Activated T-helper 2 cell treated with anti-CD3 and anti-CD28 coated beads, Interferon-gamma antibody, Interleukin-2, Interleukin-4, amounts not matched to agents 10 μg/mL and 5 μg/mL and 100 μg/mL, durations not matched to agents 14 hours and 24 hours and 36 hours (primary cell): ENCODE measurements at places on chromosomes 7 and 10. TPM values are rescaled to one million over a fixed set of nuclear protein-coding genes. Genes with fewer than 3 reads are reported as not detected.

DNA sequence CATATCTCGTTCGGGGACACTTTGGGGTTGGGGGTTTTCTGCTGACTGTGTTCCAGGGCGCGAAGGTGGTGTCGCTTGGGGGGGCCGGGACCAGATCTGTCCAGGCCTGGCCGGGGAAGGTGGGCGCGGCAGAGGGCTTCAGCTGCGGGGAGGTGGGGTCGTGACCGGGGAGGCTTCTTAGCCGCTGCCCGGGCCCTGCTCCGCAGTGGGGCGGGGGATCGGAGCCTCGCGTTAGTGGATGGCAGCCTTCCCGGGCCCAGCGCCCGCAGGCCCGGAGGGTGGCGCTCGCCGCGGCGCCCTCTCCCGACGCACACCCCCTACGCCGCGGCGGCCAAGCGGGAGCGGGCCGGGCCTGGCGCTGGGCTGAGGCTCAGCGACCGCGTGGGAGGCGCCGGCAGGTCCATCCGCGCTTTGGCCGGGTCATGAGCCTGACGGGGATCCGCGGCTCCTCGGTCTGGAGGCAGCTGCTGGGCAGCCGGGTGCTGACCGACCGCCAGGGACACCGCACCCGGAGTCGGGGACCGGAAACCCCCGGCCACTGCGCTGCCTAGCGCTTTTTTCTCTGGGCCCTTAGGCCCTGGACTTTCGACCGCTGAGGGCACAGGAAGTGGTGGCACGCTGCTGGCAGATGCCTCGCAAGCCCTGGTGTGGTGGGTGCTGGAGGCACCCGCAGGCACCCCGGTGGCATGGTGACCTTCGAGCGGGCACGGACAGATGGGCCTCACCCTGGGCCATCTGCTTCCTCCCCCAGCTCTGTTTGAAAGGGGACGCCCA is 1.2 kb downstream of the AGAP3 start:
- peaks cover 8% of the 10 kb centered on the region for H3K27me3 ChIP-seq
- peak overlapping the region; percentile 58 for H3K27ac ChIP-seq
- H3K36me3 ChIP-seq = peaks cover 9% of the 10 kb centered on the region
- peak overlapping the region; percentile 87 for H3K4me3 ChIP-seq

GRCh38 chr7:118052336-118052735 is 131.6 kb upstream of the LSM8 start:
- H3K4me3 ChIP-seq = no peak overlapping the region
- H3K36me3 ChIP-seq = no peaks in the 10 kb centered on the region
- no peak overlapping the region for H3K27ac ChIP-seq
- no peaks in the 10 kb centered on the region for H3K4me1 ChIP-seq
- no peaks in the 10 kb centered on the region for H3K27me3 ChIP-seq

DNA sequence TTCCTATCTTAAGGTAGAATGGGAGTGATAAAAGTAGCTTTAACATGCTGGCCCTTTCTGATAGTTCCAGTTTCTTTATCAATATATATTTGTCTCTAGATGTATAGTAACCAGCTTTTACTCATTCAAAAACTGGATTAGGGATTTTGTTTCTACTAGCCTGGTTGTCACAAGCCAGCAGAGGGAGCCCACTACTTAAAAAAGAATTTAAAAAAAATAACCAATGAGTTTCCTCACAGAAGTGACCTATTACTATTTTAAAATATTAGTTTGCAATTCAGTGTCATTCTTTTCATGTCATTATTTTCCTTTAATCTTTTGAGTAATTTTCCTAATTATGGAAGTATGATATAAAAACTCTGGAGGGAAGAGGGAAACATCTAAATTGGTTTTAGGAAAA is 142.1 kb downstream of the PHTF2 start:
- H3K4me3 ChIP-seq = no peak overlapping the region
- H3K27ac ChIP-seq = no peak overlapping the region
- H3K36me3 ChIP-seq = peaks cover 22% of the 10 kb centered on the region
- no peaks in the 10 kb centered on the region for H3K27me3 ChIP-seq
- no peak for DNase-seq

DNA sequence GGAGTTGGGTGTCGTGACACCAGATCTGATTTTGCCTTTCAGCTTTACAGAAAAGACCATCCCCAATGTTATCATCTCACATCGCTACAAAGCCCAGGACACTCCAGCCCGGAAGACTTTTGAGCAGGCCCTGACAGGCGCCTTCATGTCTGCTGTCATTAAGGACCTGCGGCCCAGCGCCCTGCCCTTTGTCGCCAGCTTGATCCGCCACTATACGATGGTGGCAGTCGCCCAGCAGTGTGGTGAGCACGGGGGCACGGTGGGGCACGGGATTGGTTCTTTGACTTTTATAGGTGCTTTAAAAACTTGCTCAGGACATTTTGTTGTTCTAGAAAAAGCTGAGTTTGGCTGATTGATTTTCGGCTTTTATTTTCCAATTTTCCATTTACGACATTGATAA is 48.8 kb downstream of the TRRAP start:
- H3K27me3 ChIP-seq = no peaks in the 10 kb centered on the region
- no peak overlapping the region for H3K27ac ChIP-seq
- H3K4me1 ChIP-seq = peaks cover 3% of the 10 kb centered on the region
- no peak overlapping the region for H3K4me3 ChIP-seq
- H3K36me3 ChIP-seq = peaks cover 84% of the 10 kb centered on the region
- no peak for DNase-seq

DNA sequence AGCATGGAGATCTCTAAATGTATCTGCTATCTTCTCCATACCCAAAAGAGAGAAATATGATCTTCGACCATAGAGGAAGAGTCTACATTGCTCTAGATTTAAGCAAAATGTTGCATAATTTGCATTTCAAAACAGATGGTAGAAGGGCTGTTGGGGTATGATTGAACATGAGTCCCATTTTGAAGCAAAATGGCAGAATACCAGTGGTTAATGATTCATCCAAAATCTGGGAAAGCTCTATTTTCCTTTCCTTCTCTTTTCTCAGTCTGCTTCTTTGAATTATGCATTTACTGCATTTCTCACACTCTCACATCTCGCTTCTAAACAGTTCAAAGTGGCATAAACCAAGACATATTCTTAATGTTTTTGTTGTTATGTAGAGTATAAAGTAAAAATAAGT is 178.5 kb downstream of the MACC1 start:
- H3K36me3 ChIP-seq = no peaks in the 10 kb centered on the region
- no peak overlapping the region for H3K4me3 ChIP-seq
- no peak for DNase-seq
- H3K4me1 ChIP-seq = no peaks in the 10 kb centered on the region
- H3K27ac ChIP-seq = no peak overlapping the region

DNA sequence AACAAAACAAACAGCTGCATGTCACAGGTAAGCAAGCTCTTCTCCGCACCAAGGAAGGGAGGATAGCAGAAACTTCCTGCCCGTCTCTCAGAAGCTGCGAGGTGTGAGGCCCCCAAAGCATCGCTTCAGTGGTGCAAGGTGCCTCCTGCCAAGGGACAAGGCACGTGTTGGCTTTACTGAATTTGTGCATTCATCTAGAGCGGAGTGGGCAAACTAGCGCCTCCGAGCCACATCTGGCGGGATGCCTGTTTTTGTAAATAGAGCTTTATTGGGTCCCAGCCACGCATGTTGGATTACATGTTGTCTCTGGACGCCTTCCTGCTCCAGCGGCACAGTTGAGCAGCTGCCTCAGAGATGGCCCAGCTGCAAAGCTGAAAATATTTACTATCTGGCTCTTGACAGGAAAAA is 27.7 kb downstream of the PHYH start:
- no peak for DNase-seq
- H3K4me3 ChIP-seq = no peak overlapping the region
- no peak overlapping the region for H3K27ac ChIP-seq
- no peaks in the 10 kb centered on the region for H3K36me3 ChIP-seq
- H3K4me1 ChIP-seq = peaks cover 2% of the 10 kb centered on the region

The ZDHHC6 gene
- total RNA-seq = 42.9 and 43.2 TPM in 2 replicates

The CDC14C gene
- not detected in 2 replicates for total RNA-seq
